ENCODE measurements at places on chromosomes 6 and 20. TPM values are rescaled to one million over a fixed set of nuclear protein-coding genes. Genes with fewer than 3 reads are reported as not detected.

CNR1 gene
- polyA plus RNA-seq: 1.1 TPM

SEMG1 gene
- not detected for polyA plus RNA-seq

SLC2A4RG gene
- 68.7 TPM for polyA plus RNA-seq

FAM210B gene
- polyA plus RNA-seq: 84.7 TPM

FNDC11 gene
- 0.31 TPM for polyA plus RNA-seq

SLC17A3 gene
- polyA plus RNA-seq: 0.89 TPM

BRD2 gene
- polyA plus RNA-seq: 274 TPM

- DNase-seq: no peak
Measured at GRCh38 chr20:2917266-2917665, 44.0 kb downstream of the PTPRA start.

DNA sequence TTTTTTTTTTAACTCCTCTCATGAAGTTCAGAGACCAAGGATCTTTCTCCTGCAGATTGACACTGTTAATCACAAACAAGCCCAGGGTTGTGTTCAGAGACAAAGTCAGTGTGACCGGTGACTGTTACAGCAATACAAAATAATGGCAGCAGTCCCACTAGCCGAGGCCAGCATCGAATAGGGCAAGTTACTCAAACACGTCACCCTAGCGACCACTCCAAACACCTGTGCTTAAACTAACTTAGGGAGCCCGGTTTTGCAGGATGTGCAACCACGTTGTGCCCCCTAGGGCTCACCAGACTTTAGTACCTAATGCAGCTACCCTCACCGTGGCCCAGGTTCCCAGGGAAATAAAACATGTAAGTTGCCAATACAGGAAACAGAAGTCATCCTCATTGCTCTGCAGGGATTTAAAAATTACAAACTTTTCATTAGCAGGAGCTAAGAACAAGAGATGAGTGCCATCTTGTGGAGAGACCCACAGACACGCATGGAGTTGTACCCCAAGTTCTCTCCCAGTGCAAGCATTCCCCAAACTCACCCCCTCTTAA is 38.1 kb downstream of the FAM50B start:
- no peak for DNase-seq

GRCh38 chr20:39676241-39676640 is 714.1 kb downstream of the DHX35 start:
- no peak for DNase-seq

GRCh38 chr6:166637812-166638572 is 10.9 kb upstream of the RPS6KA2 start:
- DNase-seq: no peak

DNA sequence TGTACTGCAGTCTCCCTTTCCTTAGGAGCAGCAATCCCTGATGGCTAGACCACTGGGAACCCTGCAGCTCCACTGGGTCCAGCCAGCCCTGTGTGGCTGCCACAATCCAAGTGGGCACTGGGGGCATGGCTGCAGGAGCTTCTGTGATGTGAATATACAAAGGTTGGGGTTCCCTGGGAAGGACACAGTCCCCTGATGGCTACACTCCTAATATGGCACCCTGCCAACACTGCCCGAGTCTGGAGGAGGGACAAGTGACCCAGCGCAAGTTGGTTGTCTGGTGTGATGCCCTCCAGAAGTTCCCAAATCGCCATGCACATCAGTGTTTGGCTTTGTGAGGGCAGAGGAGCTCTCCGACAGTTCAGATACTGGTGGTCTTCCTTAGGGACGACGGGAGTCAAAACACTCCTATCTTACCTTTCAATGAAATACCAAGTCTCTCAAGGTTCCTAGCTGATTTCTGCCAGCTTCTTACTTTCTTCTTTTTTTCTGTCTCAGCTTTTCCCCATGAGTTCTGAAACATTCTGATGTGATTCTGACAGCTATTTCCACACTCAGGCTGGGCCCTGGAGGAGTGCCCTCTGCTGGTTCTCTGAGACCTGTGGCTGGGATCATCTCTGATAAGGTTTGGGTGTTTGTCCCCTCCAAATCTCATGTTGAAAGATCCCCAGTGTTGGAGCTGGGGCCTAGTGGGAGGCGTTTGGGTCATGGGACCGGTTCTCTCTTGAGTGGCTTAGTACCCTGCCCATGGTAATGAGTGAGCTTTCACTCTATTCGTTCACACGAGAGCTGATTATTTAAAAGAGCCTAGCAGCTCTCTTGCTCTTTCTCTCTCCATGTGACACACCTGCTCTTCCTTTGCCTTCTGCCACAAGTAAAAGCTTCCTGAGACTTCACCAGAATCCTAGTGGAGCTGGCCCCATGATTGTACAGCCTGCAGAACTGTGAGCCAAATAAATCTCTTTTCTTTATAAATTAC is 15.5 kb upstream of the ZFP57 start:
- no peak for DNase-seq

- no peak for DNase-seq
Measured at GRCh38 chr20:63323357-63323981, 30.5 kb downstream of the COL20A1 start.

Data from left renal pelvis (tissue), 4 donors.